ENCODE measurements at places on chromosomes 13 and 19.

DNA sequence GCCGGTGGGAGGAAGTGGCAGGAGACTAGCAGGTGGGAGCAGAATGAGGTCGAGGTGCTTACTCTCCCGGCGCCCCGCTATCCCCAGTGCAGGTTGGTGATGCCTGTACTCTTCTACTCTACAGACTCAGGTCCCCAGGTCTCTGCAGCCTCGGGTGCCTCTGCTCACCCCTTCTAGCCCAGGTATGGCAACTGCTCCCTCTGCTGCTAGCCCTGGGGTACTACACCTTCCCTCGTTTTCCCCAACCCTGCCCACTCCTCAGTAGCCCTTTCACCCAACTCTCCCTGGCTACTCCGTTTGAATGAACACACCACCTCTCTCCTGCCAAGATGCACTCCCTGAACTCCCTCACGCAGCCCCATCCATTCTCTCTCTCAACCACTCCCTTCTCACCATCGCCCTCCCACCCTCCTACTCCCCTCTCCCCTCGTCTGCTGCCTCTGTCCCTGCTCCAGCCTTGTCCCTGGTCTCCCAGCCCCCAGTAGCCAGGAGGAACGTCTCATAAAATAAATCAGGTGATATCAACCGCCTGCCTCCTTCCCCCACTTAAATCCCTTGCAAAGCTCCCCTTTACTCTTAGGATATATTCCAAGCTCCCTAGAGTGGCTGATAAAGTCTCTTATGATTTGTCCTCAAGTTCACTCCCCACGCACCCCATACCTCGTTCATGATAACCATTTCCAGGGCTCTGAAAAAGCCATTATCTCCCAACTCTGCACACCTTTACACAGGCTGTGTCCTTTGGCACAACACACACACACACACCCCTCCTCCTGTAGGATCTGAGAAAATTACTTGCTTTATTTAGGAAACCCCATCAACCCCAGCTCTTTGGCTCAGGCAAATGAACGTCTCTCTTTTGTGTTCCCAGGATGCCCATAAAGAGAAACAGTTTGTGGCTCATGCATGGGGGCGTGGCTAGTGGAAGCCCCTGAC, 8.2 kb upstream of the MEIS3 start:
- DNase-seq, result peak; percentile 79

DNA sequence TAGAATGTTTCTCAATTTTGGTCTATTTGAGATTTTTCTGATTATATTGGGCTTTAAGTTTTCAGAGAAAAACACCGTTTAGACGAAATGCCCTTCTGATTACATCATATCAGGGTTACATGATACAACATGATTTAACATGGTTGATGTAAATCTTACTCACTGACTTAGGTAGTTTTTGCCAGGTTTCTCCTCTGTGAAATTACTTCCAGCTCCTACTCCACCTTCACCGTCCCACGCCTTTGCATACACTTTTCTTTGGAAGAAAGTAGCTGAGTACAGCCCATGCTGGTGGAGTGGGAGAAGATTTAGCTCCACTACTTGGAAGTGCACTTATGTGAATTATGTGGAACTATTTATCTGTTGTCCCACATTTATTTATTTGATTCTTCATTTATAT, 433.2 kb upstream of the KLHL1 start:
- DNase-seq, result no peak

DNA sequence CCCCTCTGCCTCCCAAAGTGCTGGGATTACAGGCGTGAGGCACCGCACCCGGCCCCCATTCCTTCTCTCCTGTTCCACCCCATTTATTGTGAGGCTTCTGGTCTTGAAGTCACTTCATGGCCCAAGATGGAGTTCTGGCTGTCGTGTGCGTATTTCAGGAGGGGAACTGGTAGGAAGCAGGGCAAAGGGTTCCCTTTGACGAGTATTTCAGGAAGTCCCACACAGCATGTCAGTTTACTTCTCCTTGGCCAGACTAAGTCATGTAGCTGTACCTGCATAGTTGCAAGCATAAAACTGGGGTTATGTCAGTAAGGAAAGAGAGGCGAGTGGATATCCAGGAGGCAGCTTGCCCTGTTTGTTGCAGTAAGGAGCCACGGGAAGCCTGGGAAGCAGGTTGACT, 10.1 kb downstream of the WDR62 start:
- DNase-seq, result no peak

- DNase-seq, result no peak
Measured at GRCh38 chr19:5512715-5513114, 55.0 kb downstream of the TINCR start.

DNA sequence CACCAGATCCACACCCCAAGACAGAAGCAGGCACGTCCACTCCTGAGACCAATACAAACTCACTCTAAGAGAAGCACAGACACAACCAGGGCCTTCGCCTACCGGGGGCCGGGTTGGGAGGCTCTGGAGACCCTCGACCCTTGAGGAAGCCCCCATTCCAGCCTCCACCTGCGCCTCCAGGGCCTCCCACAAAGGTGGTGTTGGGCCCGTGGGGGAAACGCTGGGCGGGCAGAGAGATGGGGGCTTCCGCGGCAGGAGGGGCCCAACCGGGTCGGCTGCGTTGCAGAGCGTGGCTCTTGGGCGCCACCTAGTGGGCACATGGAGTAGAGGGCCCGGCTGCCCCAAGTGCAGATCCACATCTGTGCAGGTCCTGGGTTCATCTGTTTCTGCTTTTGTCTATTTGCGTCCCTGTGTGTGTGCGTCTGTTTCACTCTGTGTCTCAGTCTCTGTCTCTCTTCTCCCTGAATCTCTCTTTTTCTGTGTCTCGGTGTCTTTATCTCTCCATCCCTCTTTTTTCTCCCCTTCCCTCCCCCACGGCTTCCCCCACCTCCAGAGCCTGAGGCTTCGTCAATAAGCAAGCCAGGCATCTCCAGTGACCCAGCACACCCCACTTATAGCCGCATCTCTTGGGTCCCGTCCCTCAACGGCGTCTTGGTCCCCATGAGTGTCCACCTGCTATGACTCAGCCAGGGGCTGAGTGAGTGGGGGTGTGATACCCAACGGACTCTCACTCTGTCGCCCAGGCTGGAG, 10.5 kb upstream of the TINCR start:
- DNase-seq, result peak; percentile 58

DNA sequence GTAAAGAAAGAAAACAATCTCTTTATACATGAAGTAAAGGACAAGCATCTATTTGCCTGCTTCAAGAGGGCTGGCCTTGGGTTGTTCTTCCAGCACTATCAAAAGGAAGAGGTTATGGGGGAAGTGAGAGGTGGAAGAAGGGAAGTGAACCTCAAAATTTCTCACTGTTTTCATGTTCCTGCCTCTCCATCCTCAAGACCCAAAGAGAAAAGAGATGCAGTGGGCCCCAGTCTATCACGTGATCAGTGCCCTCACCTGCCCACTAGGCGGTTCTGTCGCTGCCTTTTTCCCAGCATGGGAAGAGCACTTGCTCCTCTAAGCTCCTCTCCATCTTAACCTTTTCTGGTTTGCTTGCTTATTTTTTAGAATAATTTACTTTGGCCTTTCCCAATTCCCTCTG, 6.2 kb upstream of the USP12 start:
- no peak for DNase-seq

Measured in NCI-H1436 (cell line).